ENCODE measurements at places on chromosomes 6 and 20. TPM values are rescaled to one million over a fixed set of nuclear protein-coding genes. Genes with fewer than 3 reads are reported as not detected.

Gene ANGPT4
- total RNA-seq = under 0.01 TPM

Gene ZNF831
- 1.6 TPM for total RNA-seq

Gene GCM1
- total RNA-seq = not detected

Gene SLC12A5
- total RNA-seq = not detected

Gene SNRPB
- 53.1 TPM for total RNA-seq

Gene TMEM200A
- total RNA-seq = 0.66 TPM

Gene RSPH3
- 5.3 TPM for total RNA-seq
